ENCODE measurements at places on chromosomes 13 and 19.

DNA sequence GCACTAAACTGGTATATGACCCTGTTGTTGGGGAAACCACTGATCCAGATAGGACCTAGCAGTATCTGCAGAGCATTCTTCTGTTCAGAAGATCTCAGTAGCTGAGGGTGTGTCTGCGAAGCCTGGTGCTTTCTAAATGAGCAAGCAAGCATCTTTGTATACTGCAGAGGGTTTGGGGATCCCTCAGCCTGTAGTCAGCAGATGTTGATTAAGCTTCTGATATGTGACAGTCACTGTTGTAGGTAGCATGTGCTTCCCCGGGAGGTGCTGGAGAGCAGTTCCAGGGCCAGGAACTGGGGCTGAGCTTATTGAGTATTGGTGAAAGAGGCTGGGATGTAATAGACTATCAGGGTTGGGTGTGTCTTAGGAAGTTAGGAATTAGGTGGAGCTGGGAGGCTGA, 1.5 kb downstream of the SCAF1 start:
- DNase-seq, result no peak

- DNase-seq, result no peak
Measured at GRCh38 chr13:46100191-46100815, 4.5 kb downstream of the CPB2 start.

GRCh38 chr13:91375116-91375729, 23.2 kb upstream of the GPC5 start:
- no peak for DNase-seq

DNA sequence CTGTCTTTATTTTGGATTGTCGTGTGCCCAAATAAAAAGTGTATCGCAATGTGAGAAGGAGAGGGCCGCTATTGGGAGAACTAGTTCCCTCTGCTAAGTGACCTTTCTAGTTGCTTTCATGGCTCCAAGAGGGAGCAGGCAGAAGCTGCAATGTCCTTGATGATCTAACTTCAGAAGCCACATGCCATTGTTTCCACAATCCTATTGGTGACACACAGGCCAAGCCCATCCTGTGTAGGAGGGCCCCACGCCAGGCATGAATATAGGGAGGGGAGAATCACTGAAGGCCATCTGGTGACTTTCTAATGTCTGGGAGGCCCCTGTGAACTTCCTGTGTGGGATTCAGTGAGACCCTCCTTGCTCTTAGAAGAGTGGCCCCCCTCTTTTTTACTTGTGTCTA, 47.8 kb upstream of the KPNA3 start:
- DNase-seq, result no peak

- DNase-seq, result no peak
Measured at GRCh38 chr19:41795031-41795461, 1.3 kb upstream of the CEACAM3 start.

DNA sequence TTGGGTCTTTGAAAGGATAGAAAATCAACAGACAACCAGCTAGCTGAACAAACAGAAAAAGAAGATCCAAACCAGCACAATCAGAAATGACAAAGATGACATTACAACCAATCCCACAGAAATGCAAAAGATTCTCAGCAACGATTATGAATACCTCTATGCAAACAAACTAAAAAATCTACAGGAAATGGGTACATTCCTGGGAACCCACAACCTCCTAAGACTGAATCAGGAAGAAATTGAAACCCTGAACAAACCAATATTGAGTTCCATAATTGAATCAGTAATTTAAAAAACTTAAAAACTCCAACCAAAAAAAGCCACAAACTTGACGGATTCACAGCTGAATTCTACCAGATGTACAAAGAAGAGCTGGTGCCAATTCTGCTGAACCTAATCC, 20.9 kb upstream of the C1QTNF9B start:
- DNase-seq, result no peak

DNA sequence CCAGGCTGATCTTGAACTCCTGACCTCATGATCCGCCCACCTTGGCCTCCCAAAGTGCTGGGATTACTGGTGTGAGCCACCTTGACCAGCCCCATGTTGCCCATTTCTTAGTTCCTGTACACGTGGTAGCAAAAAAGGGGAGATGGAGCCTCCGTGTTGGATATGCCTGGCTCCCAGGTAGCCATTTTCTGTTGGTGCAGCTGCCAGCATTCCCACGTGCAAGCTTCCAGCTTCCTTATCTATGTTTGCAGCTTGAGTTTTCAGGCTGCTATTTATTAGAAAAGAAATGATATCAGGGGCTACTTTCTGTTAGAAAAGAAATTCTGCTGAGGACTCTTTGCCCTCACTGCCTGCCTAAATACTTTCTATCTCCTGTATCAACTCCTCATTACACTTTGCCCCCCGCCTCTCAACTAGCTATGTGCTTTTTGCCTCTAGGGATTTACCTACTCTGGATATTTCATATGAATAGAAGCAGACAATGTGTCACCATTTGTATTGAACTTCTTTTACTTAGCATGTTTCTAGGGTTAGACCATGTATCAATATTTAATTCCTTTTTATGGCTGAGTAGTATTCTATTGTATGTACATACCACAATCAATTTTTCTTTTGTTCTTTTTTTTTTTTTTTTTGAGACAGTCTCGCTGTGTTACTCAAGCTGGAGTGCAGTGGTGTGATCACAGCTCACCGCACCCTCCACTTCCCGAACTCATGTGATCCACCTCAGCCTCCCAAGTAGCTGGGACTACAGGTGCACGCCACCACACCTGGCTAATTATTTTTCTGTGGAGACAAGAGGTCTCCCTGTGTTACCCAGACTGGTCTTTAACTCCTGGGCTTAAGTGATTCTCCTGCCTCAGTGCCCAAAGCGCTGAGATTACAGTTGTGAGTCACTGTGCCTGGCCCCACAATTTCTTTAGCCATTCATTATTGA, 3.4 kb upstream of the TMED1 start:
- no peak for DNase-seq

GRCh38 chr19:633786-634639, 676 bp upstream of the POLRMT start:
- DNase-seq, result no peak

DNA sequence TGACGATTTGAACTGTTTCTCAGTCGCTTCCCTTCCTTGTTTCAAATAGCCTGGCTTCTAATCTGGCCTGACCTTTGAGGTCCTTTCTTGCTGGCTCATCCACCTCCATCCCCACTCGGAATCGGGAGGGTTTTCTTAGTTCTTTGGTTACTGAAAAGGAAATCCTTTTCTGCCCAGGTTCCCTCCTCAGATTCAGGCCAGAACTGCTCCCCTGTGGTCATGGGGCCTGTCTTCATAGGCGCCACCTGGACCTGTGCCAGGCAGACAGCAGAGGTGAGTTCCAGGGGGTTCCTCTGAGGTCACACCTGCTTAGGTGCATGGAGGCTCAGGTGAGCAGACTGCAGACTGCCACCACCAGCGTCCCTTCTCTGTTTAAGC, 62.4 kb downstream of the AKAP11 start:
- DNase-seq, result no peak

- DNase-seq, result no peak
Measured at GRCh38 chr19:16077984-16078758, 1.9 kb downstream of the TPM4 start.

DNA sequence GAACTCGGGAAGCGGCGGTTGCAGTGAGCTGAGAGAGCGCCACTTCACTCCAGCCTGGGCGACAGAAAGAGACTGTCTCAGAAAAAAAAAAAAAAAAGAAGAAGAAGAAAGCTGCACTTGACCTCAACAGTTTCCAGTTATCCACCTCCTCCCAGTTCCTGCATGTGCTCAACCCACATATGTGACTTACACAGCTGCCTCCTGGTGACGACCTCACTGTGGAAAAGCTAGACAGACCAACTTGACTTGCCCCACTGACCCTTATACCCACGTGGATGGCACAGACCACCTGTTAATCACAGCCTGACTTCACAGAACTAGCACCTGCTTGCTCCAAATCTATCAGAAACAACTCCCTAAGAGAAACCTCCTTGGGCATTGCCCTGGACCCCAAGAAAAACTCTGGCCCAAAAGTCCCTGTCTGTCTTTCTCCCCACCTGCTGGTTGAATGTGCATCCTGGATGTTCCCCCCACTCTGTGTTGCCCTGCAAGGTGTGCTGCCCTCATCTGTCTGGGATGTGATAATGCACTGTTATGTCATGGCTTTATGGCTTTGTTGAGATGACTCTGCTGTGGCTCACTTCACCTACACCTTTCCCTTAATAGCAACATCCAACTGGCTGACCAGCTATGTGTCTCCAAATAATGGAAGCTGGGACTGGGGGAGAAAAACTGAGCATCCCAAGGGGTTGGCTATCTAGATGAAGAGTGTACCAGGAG, 2.8 kb downstream of the ZNF20 start:
- DNase-seq, result no peak

- DNase-seq, result no peak
Measured at GRCh38 chr13:61247149-61247936, 168.3 kb downstream of the PCDH20 start.

GRCh38 chr13:29964181-29964845, 113.9 kb upstream of the UBL3 start:
- DNase-seq, result no peak

- no peak for DNase-seq
Measured at GRCh38 chr19:11541238-11541637, 2.6 kb downstream of the CNN1 start.

Measured in stimulated activated CD4-positive, alpha-beta T cell treated with anti-CD3 and anti-CD28 coated beads, TNF-alpha, amount 100 ng/mL, for 1 hour (primary cell).